Activated effector memory CD4-positive, alpha-beta T cell treated with Interleukin-2 at 50 U/mL for 16 hours (primary cell): ENCODE measurements at places on chromosomes 3 and 15.

DNA sequence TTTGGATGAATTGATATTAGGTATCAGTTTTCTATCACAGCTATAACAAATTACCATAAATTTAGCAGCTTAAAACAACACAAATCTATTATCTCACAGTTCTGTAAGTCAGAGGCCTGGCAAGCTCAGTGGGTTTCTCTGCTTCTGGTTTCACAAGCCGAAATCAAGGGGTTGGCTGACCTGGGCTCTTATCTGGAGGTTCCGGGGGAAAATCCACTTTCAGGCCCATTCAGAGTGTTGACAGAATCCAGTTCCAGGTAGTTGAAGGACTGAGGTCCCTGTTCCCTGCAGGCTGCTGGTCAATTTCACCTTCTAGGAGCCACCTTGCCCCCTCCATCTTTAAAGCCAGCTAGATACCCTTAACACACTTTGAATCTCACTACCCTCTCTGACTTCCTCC is 11.1 kb upstream of the HHATL start:
- DNase-seq = no peak

GRCh38 chr3:120623727-120624093 is 27.6 kb downstream of the NDUFB4 start:
- DNase-seq = no peak

- DNase-seq = no peak
These were observed 162.2 kb downstream of the VGLL4 start for GRCh38 chr3:11481556-11481955.

DNA sequence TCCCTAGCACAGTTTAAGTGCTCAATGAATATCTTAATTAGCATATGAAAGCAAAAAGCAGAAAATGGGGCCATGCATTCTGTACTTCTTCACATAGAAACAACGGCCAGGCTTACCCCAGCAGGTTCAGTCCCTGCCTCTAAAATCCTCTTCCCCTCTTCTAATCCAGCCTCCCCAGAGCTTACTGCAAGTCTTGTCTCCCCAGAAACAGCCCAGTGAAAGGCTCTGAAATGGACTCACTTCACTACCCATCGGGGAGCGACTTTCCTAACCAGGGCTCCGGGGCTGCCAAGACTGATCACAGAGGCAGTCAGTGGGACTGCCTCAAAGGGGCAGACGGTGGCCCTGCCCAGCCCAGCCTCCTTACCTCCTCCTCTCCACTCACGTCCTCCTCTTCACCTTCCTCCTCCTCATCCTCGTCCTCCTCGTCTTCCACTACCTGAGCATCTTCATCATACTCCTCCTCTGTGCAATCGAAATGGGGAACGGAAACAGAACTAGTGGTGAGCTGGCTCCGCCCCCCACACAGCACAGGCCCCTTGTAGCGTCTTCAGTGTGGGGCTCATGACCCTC is 38.0 kb downstream of the ANP32A start:
- DNase-seq = no peak

- no peak for DNase-seq
These were observed 54.2 kb downstream of the RHCG start for GRCh38 chr15:89442155-89442554.

DNA sequence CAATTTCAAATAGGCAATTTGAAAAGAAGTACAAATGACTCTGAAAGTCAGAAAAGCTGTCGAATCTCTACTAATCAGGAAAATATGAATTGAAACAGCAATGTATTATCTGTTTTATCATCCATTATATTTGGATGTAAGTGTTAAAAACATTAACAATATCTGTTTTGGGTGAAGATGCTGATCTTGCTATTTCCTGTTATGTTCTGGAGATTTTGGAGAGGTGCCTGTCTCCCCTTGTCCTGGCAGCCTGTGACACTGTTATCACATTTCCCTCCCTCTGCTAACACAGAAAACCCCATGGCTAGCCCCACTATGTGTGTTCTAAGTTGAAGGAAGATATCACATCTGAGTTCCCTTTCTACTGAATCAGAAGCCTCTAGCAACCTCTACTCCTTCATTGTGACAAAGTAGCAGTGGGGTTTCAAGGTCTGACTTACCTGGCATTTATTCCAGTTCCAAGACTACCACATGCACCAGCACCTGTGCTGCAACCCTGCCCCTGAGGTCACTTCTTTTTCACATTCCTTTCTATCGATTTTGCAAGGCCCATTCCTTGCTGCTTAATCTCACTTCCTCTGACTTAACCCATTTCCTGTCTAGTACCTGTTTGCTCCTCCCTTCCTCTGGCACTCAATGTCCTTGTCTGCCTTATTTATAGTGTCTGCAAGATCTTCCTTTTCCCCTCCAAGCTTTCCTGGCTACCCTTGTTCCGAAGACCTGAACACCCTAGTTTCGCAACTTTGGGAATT is 95.5 kb upstream of the COL8A1 start:
- DNase-seq = no peak

- no peak for DNase-seq
These were observed 1.9 kb downstream of the RAP2B start for GRCh38 chr3:153163756-153164550.

DNA sequence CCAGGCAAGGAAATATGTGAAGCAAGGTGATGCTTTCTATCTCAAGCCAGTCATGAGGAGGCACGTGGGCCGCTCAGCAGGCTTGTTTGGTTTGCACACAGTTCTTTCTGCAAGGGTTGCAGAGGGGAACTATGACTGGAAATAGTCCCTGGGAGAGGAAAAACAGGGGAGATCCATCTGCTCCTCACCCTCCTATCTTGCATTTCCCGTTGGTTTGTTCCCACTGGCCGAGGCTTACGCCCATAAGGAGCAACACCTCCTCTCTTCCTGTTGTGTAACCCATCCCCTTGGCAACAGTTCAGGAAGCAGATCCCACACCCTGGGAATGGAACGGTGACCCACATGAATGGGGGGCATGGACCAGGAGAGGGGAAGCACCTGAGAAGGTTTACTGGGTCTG is 72.1 kb upstream of the MAGI1 start:
- DNase-seq = no peak

GRCh38 chr3:73484656-73485248 is 140.0 kb downstream of the PDZRN3 start:
- DNase-seq = no peak

DNA sequence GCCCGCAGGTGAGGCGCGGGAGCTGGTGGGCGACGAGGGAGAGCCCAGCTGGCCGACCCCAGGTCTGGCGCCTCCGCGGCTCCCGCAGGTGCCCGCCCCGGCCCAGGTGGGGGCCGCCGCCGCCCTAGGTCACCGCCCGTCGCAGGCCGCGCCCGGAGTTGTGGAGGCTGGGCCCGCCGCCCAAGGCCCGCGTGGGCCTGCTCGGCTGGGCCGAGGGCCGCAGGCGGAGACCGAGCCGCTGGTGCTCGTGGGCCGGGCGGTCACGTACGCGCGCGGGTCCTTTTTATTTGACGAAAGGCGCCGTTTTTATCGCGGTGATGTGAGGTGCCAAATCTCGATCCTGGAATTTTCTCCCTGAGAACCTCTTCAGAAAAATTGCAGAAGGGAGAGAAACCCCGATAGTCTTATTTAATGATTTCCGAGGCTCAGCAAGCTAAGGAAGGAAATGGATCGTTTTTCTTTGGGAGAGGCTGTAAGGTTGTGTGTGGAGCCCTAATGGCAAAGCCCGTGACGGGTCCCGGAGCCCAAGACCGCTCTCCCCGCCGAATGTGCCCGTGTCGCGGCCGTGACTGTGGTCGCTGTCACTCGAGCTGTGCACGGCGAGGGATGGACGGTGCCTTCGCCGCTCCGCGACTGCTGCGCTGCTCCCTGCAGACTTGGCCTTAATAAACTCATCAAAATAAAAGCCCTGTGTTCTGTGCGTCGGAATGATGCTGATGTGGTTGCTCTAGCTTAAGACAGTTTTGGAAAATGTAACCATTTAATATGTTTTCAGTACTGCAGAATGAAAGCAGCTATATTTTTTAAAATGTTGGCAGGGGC is 612 bp downstream of the APPL1 start:
- DNase-seq = peak; percentile 22

DNA sequence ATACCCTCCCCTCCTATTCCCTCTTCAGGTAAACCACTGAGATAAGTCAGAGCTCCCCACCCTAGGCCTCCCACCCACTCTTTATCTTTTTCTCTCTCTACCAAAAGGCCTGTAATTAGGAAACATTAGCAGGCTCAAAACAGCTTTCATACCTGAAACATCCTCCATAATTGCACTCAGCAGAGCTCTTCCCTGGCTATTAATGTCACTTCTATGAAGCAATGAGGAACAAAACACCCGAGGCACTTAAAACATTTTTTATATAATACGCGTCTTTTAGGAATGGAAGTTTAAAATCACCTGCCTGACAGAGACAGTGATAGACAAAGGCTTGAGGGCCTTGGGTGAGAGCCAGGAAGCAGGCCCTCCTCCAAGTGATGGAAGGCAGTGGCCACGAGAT is 138.9 kb downstream of the EPHB1 start:
- no peak for DNase-seq

DNA sequence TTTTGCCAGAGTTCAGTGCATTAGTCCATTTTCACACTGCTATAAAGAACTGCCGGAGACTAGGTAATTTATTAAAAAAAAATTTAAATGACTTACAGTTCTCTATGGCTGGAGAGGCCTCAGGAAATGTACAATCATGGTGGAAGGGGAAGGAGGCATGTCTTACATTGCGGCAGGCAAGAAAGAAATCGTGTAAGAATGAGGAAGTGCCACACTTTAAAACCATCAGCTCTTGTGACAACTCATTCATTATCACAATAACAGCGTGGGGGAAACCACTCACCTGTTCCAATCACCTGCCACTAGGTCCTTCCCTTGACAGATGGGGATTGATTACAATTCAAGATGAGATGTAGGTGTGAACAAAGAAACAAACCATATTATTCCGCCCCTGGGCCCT is 1361.4 kb downstream of the NSUN3 start:
- no peak for DNase-seq

DNA sequence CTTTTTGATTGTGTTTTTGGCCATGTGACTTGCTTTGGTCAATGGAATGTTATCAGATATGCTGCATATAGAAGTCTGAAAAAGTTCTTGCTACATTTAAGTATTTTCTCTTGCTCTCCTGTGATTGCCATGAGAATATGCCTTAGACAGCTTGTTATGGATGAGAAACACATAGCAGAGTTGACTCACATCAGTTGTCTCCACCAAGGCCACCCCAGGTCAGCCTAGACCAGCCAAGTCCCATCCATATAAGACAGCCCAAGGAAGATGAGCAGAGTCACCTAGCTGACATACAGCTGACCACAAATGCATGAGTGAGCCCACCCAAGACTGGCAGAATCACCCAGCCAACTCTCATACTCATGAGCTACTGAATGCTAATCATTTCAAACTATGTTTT is 153.0 kb downstream of the THRB start:
- DNase-seq = no peak

GRCh38 chr3:131605916-131606315 is 103.1 kb upstream of the MRPL3 start:
- DNase-seq = no peak

DNA sequence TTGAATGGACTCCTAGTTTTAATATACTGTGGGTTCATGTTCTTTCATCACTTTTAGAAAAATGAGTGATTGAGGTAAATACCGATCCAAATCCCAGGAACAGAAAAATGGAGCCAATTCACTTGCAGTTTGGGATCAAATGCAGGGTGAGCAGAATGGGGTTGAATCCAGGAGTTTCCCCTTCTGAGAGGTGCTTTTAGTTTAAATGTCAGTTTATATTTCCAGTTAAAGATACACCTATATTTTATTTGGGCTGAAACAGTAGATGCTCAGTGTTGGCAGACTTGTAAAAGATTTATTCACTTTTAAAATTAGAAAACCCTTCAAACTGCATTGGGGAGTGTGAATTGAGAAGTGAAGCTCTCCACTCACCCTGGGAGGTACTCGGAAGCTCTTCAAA is 2.6 kb downstream of the TRIM71 start:
- no peak for DNase-seq

DNA sequence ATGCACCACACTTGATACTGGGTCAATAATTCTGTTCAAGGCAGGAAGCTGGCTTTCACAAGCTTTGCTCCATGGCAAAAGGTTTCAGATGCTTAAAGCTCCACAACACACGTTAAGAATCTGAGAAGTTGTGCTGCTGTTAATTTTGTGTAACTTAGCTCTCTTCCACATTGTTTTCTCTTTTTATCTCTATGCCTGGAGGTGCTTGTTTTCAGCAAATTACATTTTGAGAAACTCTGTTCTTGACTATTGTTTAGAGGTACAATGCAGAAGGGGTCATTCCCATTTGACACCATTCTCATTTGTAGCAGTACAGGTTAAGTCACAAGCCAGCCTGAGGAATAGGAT is 156.0 kb downstream of the FNDC3B start:
- no peak for DNase-seq

DNA sequence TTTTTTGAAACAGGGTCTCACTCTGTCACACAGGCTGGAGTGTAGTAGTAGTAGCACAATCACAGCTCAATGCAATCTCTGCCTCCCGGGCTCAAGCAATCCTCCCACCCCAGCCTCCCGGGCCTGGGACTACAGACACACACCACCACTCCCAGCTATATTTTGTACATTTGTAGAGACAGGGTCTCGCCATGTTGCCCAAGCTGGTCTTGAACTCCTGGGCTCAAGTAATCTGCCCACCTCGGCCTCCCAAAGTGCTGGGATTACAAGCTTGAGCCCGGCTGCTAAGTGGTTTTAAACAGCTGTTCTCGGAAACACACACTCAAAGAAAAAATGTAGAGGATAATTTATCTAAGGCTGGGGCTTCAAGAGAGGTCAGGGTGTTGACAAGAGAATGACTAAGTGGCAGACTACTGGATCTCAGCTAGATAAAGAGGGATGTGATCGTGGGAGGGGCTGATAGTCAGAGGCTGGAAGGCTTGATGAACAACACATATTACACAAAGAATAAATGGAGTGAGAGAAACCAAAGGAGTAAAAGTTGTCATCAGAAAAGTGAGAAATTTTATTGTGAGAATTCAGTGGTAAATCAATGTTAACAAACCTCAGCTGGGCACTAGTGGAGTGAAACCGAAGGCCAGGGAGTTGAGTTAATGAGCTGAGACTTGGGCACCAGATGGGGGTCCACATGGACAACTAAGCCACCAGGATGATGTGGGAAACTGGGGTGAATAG is 6.7 kb downstream of the CCR5AS start:
- DNase-seq = no peak

DNA sequence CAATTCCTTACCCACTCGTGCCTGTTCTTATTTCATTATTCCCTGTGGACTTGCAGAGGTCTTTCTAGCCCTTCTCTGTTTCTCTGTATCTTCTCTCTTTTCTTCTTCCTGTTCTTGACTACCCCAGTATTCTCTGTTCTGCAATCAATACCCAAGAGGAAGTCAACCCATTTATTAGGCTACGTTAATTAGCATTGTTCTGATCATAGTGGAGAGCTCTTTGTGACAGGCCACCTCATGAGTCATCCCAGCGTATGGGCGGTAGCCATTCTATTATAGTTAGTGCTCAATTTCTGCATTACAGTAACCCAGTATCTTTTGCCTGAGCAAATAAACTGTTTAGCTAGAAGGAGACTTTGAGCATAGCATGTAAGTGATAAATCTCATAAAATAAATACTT is 259.5 kb upstream of the GRM7 start:
- DNase-seq = no peak

GRCh38 chr15:47485419-47485818 is 231.9 kb upstream of the SEMA6D start:
- DNase-seq = no peak
